Left renal pelvis (tissue), 4 donors: ENCODE measurements at places on chromosomes 1 and 21. TPM values are rescaled to one million over a fixed set of nuclear protein-coding genes. Genes with fewer than 3 reads are reported as not detected.

- no peak for DNase-seq
Measured at GRCh38 chr1:152878042-152878441, at the start of gene SMCP. TSS of gene SMCP (plus strand) at chr1:152878322. CDS start at chr1:152884423, 6,101 bp downstream.

Gene KCNJ9
- polyA plus RNA-seq: 0.13 TPM

Gene CRNN
- polyA plus RNA-seq: not detected

GRCh38 chr1:169098380-169098779 is 8.1 kb upstream of the ATP1B1 start:
- no peak for DNase-seq

DNA sequence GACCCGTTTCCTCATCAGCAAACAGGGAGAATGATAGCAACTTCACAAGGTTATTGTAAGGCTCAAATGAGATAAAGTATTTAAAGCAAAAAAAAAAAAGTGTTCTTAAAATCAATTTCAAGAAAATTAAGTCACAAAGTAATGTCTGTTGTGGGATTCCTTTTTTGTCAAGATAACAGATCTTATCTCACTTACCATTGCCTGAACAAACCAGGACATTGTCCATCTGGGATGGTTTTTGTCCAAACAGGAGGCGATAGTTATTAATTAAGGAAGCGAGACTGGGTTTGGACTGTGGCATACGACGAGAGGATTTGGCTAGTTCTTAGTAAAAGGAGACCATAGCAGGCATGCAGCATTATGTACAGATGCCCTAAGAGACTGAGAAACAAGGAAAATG is 458.4 kb downstream of the SMYD3 start:
- DNase-seq: no peak

- no peak for DNase-seq
Measured at GRCh38 chr21:38475519-38475918, 22.8 kb downstream of the ERG start.

GRCh38 chr1:48203287-48203900 is 19.1 kb upstream of the SLC5A9 start:
- no peak for DNase-seq

DNA sequence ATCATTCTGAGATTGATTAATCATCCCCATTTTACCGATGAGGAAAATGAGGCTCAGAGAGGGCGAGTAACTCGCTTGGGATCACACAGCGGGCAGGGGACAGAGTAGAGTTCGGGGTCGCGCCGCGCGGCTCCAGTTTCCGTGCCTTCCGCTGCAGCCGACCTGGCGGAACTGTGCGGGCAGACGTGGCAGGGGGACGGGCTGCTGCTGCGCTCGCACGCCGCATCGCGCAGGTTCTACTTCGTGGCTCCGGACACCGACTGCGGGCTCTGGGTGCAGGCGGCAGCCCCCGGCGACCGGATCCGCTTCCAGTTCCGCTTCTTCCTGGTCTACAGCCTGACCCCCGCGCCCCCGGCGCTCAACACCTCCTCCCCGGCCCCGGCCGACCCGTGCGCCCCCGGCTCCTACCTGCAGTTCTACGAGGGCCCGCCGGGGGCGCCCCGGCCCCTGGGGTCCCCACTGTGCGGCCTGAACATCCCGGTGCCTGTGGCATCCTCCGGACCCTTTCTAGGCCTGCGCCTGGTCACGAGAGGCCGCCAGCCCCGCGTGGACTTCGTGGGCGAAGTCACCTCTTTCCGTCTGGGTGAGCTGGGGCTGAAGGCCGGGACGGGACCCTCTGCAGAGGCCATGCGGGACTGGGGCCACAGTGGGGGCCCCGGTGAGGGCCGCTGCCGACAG is 2.3 kb downstream of the LDLRAD2 start:
- DNase-seq: peak; percentile 8

Gene CR1
- 3.0 TPM for polyA plus RNA-seq

Gene FCGR1A
- 1.7 TPM for polyA plus RNA-seq

DNA sequence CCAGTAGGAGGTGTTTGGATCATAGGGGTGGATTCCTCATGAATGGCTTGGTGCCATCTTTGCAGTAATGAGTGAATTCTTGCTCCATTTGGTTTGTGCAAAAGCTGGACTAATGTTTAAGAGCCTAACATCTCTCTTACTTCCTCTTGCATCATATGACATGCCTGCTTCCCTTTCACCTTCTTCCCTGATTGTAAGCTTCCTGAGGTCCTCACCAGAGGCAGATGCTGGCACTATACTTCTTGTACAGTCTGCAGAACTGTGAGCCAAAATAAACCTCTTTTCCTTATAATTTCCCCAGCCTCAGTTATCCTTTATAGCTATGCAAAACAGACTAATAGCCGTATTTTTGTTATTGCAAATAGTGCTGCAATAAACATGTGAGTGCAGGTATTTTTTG is 8.1 kb downstream of the PRSS38 start:
- no peak for DNase-seq

GRCh38 chr1:1419813-1420653 is 1.0 kb downstream of the ANKRD65 start:
- no peak for DNase-seq

DNA sequence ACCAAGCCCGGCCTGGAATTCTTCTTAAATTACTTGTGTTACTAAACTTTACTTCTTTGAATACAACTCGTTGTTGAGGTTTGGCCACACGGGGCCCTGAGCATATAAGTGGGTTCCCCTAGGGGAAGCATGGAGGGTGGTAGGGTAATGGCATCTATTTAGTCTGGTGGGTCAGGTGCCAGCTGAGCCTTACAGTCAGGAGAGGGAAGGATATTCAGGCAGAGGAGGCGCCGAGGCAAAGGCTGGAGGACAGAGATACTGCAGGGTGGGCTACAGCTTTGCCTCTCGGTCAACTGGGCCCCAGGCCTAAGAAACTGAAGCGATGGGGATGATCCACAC is 424 bp upstream of the NECAP2 start:
- no peak for DNase-seq

Gene IVL
- not detected for polyA plus RNA-seq

GRCh38 chr21:42056996-42057689 is 14.0 kb upstream of the UMODL1 start:
- DNase-seq: no peak

GRCh38 chr1:15141935-15142539 is 11.5 kb upstream of the TMEM51 start:
- no peak for DNase-seq

DNA sequence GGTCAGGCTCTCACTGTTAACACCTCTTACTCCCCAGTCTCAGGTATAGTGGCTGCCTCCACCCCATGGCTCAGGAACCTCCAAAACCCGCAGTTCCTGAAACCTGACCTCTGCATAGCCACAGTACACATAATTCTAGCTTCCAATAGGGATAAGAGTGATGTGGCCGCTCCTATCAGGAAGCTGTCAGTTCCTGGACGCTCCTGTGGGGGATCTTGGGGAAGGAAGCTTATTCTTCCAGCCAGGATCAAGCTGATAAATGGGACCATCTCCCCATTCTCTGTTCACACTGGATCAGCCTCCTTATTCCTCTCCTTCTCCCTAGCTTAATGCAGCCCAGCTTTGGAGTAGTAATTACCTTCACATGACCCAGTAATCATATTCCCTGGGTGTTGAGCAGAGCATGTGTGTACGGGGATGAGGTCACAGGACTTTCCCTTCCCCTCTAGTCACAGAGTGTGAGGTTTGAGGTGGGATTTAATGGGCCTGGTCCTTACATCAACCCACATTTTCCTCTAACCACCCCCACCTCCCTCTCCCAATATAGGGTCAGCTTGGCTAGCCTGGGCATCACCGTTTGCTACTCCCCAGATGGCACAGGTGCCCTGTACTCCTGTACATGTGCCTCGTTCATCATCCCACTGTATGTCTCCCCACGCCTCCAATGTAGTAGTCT is 7.0 kb upstream of the POU3F1 start:
- DNase-seq: no peak

GRCh38 chr1:178341261-178341956 is 155.4 kb downstream of the CLEC20A start:
- DNase-seq: peak; percentile 46

DNA sequence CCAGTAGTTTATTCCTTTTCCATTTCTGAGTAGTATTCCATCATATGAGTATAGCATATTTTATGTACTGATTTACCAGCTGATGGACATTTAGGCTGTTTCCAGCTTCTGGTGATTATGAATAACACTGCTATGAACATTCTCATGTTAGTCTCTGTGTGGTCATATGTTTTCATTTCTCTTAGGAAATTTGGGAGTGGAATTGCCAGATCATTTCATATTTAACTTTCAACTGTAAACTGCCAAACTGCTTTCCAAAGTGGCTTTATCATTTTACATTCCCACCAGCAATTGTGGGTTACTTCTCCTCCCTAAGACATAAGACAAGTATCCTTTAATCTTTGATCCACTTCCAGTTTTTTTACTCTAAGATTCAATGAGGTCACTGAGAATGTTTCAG is 85.7 kb upstream of the RALGPS2 start:
- DNase-seq: no peak

DNA sequence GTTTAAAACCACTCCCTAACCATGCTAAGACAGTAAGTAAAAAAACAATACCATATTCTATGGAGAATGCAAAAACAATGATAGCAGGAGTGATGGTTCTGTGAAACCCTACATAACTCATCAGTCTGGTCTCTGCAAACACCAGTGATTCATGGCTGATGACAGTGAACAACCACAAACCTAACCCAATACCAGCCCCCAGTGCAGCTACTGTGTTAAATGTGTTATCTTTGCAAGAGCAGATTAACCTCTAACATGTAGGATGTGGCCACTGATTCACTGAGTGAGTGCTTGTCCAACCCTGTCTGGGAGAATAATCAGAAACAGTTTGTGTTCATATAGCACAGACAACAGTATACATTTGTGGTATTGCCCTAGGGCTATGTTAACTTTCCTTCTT is 100.2 kb upstream of the COG2 start:
- no peak for DNase-seq

Gene AQP10
- not detected for polyA plus RNA-seq

DNA sequence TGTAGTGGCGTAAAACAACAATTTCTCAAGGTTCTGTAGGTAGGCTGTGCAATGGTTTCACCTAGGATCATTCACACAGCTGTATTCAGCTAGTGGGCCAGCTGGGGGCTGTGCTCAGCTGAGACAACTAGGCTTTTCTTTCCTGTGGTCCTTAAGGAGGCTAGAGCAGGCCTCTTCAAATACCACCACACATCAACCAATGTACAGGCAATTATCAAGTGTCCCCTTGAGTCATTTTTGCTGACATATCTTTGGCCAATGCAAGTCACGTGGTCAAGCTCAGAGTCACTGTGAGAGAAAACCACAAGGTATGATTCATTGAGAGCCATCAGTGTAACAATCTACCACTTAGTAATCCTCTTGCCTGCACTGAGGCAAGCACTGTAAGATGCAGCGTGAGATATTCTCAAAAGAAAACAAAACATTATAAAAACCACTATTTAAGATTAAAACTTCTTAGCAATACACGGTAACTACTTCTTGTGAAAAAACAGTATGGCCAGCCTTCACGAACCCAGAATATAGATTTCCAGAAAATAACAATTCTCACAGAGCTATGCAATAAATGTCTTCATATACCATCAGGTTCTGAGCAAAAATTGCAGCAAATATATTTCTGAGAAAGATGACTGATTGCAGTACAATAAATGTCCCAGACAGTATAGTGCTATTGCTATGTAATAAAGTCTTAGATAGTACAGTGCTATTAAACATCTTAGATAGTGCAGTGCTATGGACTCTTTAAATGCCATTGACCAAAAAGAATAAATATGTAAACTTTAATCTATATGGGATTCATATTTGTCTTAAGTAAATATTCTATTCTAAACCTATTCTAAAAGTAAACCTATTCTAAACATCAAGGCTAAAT is 55.3 kb downstream of the NME7 start:
- DNase-seq: no peak

Gene HPCA
- polyA plus RNA-seq: 1.4 TPM

DNA sequence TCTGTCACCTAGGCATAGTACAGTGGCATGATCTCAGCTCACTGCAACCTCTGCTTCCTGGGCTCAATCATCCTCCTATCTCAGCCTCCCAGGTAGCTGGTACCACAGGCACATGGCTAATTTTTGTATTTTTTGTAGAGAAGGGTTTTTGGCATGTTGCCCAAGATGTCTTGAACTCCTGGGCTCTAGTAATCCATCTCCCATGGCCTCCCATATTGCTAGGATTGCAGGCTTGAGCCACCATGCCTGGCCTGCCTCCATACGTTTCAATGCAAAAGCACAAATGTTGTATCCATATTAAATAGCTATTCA is 17.6 kb upstream of the GBP3 start:
- no peak for DNase-seq

DNA sequence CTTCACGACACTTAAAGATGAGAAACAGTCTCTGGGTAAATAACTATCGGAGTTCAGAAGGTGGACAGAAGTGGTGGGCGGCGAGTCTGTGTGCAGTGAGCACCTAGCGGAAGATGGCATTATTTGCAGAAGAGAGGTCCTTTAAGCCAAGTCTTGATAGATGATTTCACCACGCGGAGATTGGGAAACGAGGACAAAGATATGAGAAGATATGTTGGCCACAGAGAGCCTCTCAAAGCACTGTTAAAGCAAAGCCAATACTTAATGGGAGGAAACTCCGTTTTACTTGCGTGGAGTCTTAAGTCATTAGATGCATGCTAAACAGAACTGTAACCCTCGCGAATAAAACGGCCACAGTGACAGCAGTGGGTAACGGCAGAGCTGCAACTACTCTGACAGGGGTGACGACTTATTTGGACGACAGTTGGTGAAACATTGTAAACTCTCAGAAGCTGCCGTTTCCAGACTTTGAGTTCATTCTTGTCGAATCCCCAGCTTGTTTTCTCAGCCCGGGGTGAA is 577 bp upstream of the CEP350 start:
- no peak for DNase-seq

DNA sequence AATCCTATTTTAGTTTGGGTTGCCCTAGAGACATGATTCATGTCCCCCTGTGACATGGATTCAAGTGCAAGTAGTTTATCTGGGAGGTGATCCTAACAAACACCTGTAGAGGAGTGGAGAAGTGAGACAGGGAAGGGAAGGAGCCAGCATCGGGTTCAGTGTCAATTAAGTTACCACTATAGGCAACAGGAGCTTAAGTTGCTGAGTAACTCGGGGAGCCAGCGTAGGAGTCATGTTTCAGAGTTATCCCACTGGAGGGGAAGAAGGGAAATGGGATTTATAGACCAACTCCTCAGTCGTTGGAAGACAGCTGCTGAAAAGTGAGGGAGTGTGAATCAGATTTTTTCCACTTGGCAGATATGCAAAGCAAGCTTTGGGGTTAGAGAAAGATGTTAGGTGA is 54.9 kb downstream of the SLC30A7 start:
- DNase-seq: peak; percentile 20

- no peak for DNase-seq
Measured at GRCh38 chr21:42140196-42140934, 69.2 kb downstream of the UMODL1 start.

DNA sequence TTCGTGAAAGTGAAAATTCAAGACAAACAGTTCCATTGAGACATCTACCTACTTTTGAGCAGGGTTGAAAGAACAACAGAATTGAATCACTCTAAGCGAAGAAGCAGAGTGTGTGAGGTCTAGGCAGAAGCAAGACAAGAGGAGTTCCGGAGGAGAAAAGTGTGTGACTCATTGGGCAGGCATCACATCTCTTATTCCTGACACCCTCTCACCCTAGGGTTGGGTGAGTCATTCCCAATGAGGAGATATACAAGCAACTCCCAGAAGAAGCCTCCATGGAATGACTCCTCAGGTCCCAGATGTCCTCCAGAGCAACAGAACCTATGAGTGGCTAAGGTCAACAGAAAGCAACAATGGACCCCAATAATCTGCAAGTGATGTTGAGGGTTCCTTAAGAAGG is 138.1 kb downstream of the TPR start:
- no peak for DNase-seq

GRCh38 chr21:31387560-31388186 is 43.6 kb upstream of the TIAM1 start:
- no peak for DNase-seq

GRCh38 chr1:61210435-61211154 is 128.2 kb downstream of the NFIA start:
- DNase-seq: no peak

Gene FMO2
- 0.40 TPM for polyA plus RNA-seq
